ENCODE measurements at places on chromosomes 7 and 10.
A peak's percentile ranks its signal among the peaks of the same experiment; 100 is the strongest.

- DNase-seq: no peak
Observed at GRCh38 chr10:71307469-71308085, 11.5 kb upstream of the SLC29A3 start.

DNA sequence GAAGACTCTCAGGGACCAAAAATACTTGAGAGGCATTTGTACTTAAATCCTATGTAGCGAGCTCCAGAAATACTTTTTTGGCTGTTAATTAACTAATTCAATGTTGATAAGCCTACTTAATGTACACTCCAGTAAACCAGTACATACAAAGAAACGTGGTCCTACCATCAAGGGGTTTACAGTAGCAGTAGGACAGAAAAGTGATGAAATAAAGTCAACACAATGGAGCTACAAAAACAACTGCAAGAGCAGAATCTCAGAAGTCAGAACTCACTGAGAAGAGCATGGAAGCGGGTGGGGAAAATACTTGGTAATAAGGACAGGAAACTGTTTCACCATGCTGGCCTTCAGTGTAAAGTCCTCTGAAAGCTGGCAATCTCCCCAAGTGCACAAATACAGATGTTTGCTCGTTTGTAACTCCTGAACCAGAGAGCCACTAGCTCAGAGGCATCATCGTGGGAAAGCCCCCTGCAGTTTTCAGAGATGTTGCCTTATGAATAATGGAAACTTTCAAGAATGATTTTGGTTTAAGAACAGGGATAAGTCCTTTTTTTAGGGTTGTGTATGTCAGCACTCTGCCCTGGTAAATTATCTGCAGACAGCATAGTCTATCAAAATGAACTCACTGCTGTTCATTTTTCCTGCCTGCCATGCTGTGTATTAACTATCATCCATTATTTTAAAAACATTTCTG, 233.2 kb downstream of the SORCS1 start:
- DNase-seq: no peak

GRCh38 chr10:117956972-117957371, 89.8 kb downstream of the RAB11FIP2 start:
- DNase-seq: no peak

- DNase-seq: peak; percentile 22
Observed at GRCh38 chr10:99676426-99676825, 17.1 kb downstream of the ENTPD7 start.

DNA sequence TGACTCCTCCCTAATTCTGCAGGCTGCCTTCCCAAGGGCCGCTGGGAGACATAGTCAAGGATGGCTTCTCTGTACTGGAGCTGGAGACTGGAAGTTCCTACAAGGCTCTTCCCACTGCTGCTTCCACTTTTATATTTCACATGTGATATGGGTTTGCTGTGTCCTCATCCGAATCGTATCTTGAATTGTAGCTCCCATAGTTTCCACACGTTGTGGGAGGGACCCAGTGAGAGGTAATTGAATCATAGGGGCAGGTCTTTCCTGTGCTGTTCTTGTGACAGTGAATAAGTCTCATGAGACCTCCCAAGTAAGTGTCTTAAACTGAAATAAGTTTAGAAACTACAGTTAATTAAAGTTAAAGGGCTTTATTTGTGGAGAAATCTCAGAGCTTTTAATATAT, 47.0 kb upstream of the BICC1 start:
- no peak for DNase-seq

- DNase-seq: peak; percentile 34
Observed at GRCh38 chr7:836429-836828, 4.2 kb downstream of the SUN1 start.

DNA sequence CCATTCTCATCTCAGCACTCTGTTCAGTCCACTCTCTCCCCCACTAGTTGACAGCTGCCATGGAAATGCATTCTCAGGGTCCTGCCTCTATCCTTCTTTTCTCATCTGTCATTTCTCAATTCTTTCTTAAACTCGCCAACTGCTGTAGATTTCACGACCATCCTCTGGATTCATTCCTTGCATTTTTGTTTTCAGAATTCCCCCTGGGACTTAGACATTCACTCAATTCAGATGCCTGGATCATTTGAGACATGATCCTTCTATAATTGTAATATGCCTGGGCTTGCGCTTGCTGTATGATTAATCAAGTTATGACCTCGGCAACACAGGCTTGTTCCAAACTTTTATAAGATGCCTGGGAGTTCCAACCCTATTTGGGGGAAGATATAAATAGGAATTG, 104.5 kb downstream of the RAB11FIP2 start:
- no peak for DNase-seq

GRCh38 chr10:70212879-70213278, 20.4 kb downstream of the PPA1 start:
- DNase-seq: no peak

DNA sequence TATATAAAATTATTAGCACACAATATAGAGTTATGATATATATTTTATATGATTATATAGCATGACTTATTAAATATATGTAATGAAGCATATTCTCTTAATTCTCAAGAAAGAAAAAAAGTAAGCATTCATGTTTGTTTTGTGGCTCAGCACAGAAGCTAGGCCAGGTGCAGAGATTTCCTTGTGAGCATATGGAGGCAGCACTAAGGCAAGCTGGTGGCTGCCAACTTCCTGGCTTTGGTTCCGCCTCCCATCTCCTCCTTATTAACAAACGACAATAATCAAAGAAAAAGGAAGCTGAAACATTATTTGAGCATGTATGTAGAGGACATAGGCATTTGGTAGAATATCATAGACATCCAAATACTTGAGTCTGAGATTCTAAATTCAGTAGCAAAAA, 130.3 kb downstream of the ST7 start:
- DNase-seq: no peak

DNA sequence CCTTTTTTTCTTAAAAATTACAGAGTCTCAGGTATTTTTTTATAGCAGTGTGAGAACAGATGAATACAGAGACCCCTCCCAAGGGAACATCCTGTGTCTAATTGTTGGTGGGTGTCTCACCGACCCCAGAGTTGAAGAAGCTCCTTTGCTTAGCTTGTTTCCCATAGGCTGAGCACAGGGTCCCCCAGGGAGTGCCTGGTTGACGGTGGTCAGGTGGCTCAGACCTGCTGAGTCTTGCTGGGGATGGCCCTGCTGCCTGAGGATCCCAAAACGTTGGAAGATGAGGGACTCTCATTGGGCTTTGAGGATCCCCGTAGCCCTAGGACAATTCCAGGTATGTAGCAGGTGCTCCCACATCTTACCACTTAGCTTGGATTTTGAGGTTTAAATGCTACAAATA, 19.5 kb downstream of the SCART1 start:
- DNase-seq: no peak

- no peak for DNase-seq
Observed at GRCh38 chr10:98344589-98345038, 70.4 kb downstream of the PYROXD2 start.

DNA sequence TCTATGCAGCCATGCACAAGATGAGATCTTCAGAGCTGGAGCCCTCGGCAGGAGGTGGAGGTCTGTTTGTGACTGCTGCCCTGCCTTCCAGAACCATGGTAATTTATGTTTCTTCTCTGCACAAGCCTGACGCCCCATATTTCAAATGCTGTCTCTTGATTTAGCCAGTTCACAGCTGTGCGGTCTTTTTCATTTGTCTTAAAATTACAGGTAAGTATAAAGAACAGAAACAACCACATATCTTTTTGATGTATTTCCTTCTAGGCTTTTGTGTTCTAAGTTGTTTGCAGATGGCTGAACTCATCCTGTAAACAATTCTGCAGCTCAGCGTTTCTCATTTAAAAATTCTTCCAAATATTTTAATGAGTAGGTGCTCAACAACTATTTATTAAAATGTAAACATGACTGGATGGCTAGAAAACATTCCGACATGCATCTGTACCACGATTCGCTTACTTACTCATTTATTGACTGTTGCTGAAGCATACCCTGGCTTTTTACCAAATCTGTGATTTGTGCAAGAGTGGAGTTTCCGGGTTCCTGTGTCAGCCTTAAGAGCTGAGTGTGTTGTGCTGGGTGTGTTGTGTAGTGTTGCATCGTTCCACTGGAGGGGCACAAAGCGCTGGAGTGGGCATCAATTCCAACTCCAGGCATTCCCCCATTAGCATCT, 58.9 kb downstream of the PIP4K2A start:
- no peak for DNase-seq

DNA sequence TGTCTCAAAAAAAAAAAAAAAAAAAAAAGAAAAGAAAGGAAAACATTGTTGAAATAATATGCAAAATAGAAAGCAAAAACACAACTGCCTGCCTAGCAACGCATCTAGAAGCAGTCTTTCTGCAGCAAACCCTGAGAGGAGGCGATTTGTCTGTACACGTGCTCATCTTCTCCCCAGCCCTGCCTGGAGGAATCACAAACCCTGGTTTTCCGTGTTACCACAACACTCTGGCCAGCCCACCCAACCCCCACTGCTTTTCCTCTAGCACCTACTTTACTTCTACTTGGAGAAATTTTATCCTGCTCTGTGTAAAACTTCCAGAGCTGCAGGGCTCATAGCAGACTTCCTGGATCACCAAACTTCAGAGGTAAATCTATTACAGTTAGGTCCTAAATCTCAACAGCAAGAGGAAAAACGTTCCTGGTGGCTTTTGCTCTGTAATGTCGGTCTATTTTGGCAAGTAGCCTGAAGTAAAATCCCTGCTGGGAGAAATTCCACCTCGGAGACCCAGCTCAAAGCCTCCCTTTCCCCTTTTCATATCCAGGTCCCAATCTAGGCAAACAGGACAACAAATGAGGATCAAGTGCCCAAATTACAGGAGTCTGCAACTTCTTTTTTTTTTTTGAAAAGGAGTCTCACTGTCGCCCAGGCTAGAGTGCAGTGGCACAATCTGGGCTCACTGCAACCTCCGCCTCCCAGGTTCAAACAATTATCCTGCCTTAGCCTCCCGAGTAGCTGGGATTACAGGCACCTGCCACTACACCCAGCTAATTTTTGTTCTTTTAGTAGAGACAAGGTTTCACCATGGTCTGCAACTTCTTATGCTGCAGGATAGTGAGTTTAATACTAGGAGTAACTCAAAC, 91.6 kb downstream of the DNMBP start:
- DNase-seq: peak; percentile 16

DNA sequence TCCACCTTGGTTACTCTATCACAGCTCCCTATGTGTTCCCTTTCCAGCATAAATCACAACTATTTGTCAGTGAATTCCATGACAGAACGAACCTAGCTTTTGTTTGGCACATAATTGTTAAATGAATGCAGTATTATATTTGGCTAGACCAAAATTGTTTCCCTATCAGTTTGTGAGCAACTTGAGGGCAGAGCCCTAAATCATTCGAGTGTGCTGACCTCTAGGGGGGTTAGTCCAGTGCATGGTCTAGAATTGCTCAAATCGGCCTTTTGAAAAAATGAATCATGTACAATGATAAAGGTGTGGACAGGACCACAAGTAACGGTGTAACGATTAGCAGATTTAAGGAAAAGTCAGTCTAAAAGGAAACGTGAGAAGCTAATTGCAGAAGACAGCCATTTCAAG, 475 bp upstream of the NRBF2 start:
- no peak for DNase-seq

- DNase-seq: no peak
Observed at GRCh38 chr10:70666960-70667798, 5.1 kb upstream of the ADAMTS14 start.
